ENCODE measurements at places on chromosomes 1 and 21. TPM values are rescaled to one million over a fixed set of nuclear protein-coding genes. Genes with fewer than 3 reads are reported as not detected.

- no peak for ATAC-seq
Measured at GRCh38 chr1:241600496-241600901, 39.7 kb downstream of the CHML start.

GRCh38 chr1:21766210-21766609, 16.7 kb downstream of the USP48 start:
- no peak for ATAC-seq

GRCh38 chr1:148307583-148308185, 155.6 kb upstream of the NBPF11 start:
- ATAC-seq = no peak

RGS4 gene
- 0.42 TPM for total RNA-seq

- peak; percentile 39 for ATAC-seq
Measured at GRCh38 chr1:181911715-181912114, 149.8 kb downstream of the ZNF648 start.

- peak; percentile 22 for ATAC-seq
Measured at GRCh38 chr1:180974236-180974635, 48.4 kb downstream of the STX6 start.

DNA sequence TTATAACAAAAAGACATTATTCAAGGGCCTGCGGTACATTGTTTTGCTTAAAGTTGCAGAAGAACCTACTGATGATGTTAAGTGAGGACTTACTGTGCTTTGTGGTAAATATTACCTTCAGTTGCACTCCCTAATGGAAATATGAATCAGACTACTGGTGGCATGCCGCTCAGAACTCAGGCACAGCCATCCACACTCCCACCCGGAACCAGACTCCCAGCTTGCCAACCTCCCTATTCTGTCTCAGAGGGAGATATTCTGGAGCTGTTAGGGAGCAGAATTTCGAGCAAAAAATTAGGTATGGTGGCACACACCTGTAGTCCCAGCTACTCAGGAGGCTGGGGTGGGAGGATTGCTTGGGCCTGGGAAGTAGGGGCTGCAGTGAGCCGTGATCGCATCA, 13.1 kb downstream of the PGBD5 start:
- ATAC-seq = no peak

- no peak for ATAC-seq
Measured at GRCh38 chr21:36611379-36611778, 87.5 kb upstream of the SIM2 start.

RGS13 gene
- total RNA-seq = 1.8 TPM

GRCh38 chr1:19596065-19596713, 47.9 kb upstream of the NBL1 start:
- peak; percentile 34 for ATAC-seq

DNA sequence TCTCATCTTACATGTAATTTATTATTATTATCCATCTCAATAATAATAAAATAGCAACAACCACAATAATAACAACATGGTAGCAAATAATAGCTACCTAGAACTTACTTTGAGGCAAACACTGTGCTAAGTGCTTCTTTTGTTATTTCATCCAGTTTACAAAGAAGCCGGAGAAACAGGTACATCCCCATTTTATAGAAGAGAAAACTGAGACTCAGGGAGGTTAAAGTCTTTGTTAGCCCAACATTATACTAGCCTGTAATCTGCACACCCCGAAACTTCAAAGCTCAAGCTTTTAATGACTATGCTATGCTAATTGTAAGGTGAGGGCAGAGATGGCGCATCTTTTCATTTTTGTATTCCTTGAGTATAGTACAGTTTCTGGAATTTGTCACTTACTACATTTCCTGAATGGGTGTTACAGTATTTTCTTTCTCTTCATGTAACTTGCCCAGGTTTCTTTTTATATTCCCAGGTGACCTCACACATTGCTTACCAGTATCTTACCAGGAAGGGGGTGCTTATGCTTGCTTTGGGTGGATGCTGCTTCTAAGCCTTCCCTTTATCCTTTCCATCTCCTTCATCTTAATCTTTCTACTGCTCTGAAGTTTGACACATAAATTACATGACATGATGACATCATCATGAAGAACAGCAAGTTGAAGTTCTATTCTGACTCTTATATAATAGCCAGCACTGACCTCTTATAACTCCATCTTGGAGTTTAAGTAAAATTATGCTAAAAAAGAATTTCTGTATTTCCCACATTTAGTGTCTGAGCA, 8.3 kb downstream of the GCLM start:
- no peak for ATAC-seq

- ATAC-seq = peak; percentile 97
Measured at GRCh38 chr1:45913183-45913683, 109.8 kb downstream of the MAST2 start.

CD101 gene
- 0.37 TPM for total RNA-seq

UBE4B gene
- 44.7 TPM for total RNA-seq

GRCh38 chr1:30525971-30526651, 197.3 kb downstream of the MATN1 start:
- peak; percentile 73 for ATAC-seq

TAL1 gene
- total RNA-seq = 0.15 TPM

GRCh38 chr1:108719656-108720435, 7.1 kb downstream of the FNDC7 start:
- peak; percentile 80 for ATAC-seq

DNA sequence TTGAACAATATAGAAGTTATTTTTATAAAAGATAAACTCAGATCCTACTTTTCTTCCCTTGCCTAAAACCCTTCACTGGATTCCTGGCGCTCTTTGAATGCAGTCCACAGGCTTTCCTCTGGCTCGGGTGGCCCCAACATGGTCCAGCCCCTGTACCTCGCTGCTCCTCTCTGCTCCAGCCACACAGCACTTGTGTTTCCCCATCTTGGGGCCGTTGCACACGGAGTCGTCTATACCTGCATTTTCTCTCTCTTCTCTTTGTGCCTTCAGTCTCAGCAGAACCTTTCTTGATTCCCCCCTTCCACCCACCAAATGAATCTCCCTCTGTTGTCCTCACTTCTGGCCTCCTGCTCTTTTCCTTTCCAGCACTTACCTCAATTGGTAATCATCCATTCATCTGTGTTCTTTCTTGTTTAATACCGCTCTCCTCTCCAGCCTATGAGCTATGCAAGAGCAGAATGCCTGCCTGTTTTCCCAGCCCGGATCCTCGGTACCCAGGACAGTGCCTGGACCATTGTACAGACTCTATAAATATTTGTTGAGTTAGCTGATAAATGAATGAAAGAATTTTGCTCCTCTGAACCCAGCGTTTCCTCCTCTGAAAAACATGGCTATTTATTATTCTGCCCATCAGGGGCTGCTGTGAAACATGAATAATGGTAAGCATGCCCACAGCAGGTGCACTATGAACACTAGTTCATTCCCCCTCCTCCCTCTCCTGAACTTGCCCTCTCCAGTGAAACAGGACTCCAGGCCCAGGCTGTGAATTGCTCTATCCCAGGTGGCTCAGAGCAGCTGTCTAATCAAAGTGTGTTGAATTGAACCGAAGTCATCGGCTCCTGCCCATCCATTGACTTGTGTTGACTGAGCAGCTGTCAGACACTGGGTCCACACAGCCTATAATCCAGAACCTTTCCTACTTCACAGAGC, 266.9 kb downstream of the PTPRU start:
- ATAC-seq = peak; percentile 77

Data from motor neuron (in vitro differentiated cells).